ENCODE measurements at places on chromosomes 2 and 18.

GRCh38 chr2:54609647-54610046, 113.8 kb upstream of the EML6 start:
- no peak for DNase-seq

GRCh38 chr2:159028776-159029175, 60.3 kb downstream of the TANC1 start:
- DNase-seq, result no peak

- no peak for DNase-seq
These were observed 193.5 kb downstream of the PRKCE start for GRCh38 chr2:45844796-45845457.

- DNase-seq, result no peak
These were observed 1.7 kb upstream of the FN1 start for GRCh38 chr2:215437614-215438013.

GRCh38 chr2:137672989-137673552, 291.2 kb upstream of the HNMT start:
- DNase-seq, result no peak

DNA sequence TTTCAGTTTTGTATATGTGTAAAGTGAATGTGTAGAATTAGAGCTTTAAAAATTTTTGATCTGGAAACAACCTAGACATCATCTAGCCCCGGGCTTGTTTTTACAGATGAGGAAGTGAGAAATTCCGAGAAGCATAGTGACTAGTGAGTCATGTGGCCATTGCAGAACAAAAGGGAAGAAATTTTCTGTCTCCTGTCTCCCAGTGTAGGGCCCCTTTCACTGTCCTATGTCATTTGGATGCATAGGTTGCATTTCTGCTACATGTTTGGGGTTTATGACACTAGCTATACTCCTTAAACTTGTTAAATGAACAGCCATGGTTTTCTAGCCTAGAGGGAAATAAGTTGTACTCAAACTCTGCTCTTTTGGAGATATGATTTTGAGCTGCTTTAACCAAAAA, 84.6 kb downstream of the PLCL1 start:
- DNase-seq, result no peak

DNA sequence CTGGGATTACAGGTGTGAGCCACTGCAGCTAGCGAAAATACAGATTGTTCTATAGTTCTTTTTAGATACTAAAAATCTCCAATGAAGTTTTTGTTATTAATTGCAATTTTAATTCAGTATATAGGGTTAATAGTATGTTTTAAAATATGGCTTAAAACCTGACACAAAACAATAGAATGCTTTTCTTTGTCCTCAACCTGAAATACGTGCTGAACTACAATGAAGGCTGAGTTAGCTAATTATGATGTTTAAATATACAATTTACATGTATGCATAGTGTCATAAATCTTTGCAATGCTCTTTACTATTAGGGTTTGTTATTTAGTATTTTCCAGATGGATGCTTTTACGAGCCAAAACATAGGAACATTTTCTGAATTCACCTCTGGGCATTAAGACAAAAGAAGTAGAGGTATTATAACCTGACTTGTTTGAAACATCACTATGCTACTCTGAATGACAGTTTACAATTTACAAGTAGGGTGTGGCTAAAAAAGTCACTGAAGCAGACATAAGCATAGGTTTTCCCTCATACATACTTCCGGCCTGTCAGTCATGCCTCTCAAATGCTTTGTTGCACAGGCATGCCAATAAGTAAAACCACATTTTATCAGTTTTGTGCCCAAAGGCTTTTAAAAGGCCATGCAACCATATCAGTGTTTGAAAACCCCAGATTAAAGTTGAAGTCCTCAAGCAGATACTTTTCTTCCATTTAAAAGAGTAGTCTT, 168.3 kb downstream of the OTX1 start:
- no peak for DNase-seq

DNA sequence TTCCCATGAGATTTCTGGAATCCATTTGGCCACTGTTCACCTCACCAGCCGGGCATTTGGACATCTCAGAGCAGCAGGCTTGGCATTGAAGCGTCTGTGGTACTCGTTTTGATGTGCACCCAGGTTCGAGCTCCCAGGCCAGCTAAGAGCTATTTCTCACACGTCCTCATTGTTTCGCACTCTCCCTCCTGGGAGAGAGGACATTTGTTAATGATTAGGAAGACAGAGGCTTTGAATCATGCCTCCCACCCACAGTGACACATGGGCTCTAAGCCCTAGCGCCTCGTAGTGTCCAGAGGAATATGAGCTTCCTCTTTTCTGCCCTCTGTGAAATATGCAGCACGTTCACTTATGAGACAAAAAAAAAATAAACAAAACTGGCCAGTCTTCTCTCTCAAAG, 361.8 kb downstream of the RND3 start:
- DNase-seq, result no peak

DNA sequence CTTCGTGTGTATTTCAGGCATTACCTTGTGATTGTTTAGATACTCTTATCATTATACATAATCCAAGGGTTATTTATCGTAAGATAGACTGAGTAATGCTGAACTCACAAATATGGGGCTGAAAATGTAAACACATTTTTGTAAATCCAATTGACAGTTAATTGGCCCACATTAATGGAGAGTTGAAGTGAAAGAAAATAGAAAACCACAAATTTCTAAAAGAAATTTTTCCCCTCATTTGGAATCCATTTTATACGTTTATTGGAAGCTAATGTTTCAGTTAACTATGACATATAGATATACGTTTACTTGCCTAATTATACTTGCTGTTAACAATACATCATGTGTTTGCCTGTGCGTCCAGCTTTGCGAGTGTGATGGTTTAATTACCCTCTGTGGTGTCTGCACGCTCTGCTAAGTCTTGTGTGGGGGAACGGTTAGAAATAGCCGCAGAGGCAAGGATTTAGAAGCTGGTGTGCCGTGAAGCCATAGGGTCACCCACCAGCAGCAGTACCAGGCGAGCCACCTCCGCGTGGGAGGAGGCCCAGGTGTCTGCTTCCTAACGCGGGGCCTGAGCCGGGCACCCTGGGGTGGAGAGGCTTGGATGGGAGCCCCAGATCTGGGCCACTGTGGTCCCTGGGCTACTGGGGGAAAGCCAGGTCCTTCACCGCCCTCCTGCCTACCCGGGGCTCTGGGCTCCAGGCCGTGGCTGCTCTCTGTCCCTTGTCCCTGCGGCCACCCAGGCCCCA, 38.0 kb downstream of the TSHZ1 start:
- no peak for DNase-seq

GRCh38 chr18:62550746-62551145, 27.9 kb downstream of the ZCCHC2 start:
- no peak for DNase-seq

DNA sequence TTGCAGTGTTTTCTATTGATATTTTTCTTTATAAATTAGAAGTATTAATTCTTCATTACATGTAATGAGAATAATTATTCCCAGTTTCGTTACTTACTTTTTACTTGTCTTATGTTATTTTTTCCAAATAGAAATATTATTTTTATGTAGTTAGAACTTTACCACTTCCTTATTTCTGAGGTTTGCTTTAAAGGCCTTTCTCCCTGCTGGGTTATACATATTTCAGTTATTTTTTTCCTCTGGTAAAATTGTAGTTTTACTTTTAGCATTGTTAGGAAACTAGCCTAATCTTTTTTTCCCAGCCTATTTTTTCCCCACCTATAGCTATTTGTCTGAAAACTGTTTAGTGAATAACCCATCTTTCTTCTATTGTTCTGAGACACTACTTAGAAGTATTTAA, 17.1 kb downstream of the RNF144A start:
- DNase-seq, result no peak
